Thoracic aorta (tissue), 2 donors: ENCODE measurements at places on chromosomes 12 and 14.

- DNase-seq: no peak
These were observed 293.9 kb downstream of the RAD51B start for GRCh38 chr14:68113343-68113930.

GRCh38 chr14:54105898-54106297 is 149.3 kb upstream of the BMP4 start:
- no peak for DNase-seq

- DNase-seq: no peak
These were observed 10.5 kb upstream of the HHIPL1 start for GRCh38 chr14:99634443-99634842.

- no peak for DNase-seq
These were observed 102.6 kb upstream of the LMNTD1 start for GRCh38 chr12:25655702-25656101.

DNA sequence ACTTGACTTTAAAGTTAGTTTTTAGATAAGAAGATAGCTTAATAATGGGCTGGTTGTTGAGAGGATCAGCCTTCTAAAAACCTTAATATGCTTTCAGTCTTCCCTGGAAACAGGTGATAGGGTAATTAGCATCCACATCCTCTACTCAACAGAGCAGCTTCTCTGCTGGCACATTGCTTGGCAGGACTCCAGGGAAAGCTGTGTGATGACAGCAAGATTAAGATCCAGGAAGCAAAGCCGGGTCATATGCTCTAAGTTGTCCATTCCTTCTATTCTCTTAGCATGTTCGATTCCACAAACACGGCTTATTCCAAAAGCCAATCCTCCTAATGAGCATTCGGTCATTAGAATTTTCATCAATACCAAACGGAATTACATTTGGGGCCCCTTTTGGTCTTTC is 87.0 kb downstream of the HMGA2 start:
- no peak for DNase-seq
